H9 (cell line): ENCODE measurements at places on chromosomes 5 and 9. TPM values are rescaled to one million over a fixed set of nuclear protein-coding genes. Genes with fewer than 3 reads are reported as not detected.

The ANKH gene
- 9.6 and 10.2 TPM in 2 replicates for total RNA-seq

The ARL14EPL gene
- total RNA-seq = not detected in 2 replicates

The GDA gene
- 3.6 and 3.8 TPM in 2 replicates for total RNA-seq

The NUDT12 gene
- 10.2 and 11.3 TPM in 2 replicates for total RNA-seq

The CCDC192 gene
- 0.22 TPM in 1 of 2 replicates, not detected in the other for total RNA-seq

The GRK6 gene
- 73.7 and 75.2 TPM in 2 replicates for total RNA-seq

The KIAA0825 gene
- total RNA-seq = 1.8 and 1.9 TPM in 2 replicates

The HCN1 gene
- total RNA-seq = 2.9 and 4.6 TPM in 2 replicates

The HMCN2 gene
- total RNA-seq = 6.7 and 8.6 TPM in 2 replicates

The PDE8B gene
- 0.07 TPM in 1 of 2 replicates, not detected in the other for total RNA-seq

The RNF180 gene
- 2.5 and 2.9 TPM in 2 replicates for total RNA-seq

The ENG gene
- 1.8 and 2.1 TPM in 2 replicates for total RNA-seq

The ADAMTS16 gene
- 4.5 and 4.6 TPM in 2 replicates for total RNA-seq

The HTR4 gene
- total RNA-seq = not detected in 2 replicates

The GRIA1 gene
- 0.31 and 0.52 TPM in 2 replicates for total RNA-seq

The NREP gene
- 159 and 163 TPM in 2 replicates for total RNA-seq

The CACNA1B gene
- total RNA-seq = 6.5 and 7.8 TPM in 2 replicates

The FGF10 gene
- 0.15 TPM in 1 of 2 replicates, not detected in the other for total RNA-seq

The DAB2 gene
- 2.3 and 2.7 TPM in 2 replicates for total RNA-seq

The ELL2 gene
- total RNA-seq = 27.5 and 27.7 TPM in 2 replicates

The ZBTB5 gene
- 9.1 and 9.9 TPM in 2 replicates for total RNA-seq

The CENPP gene
- total RNA-seq = 8.9 and 9.1 TPM in 2 replicates

The C5orf46 gene
- not detected in 2 replicates for total RNA-seq

The BTNL8 gene
- 0.13 and 0.26 TPM in 2 replicates for total RNA-seq

The SGCD gene
- 0.11 TPM in 1 of 2 replicates, not detected in the other for total RNA-seq

The TMEM174 gene
- total RNA-seq = not detected in 2 replicates

The NEUROG1 gene
- not detected in 2 replicates for total RNA-seq

The ST6GALNAC6 gene
- 29.8 and 30.2 TPM in 2 replicates for total RNA-seq

The CCL27 gene
- 0.28 and 1.0 TPM in 2 replicates for total RNA-seq

The PPIC gene
- total RNA-seq = 10.8 and 11.9 TPM in 2 replicates

The CEMIP2 gene
- total RNA-seq = 67.1 and 77.2 TPM in 2 replicates

The DRD1 gene
- total RNA-seq = not detected in 2 replicates

The SPINK13 gene
- not detected in 2 replicates for total RNA-seq

The ALDH1A1 gene
- 0.68 and 1.1 TPM in 2 replicates for total RNA-seq

The SURF1 gene
- 43.3 and 46.8 TPM in 2 replicates for total RNA-seq

The TTC1 gene
- total RNA-seq = 62.6 and 63.3 TPM in 2 replicates

The PALM2AKAP2 gene
- 3.6 and 4.0 TPM in 2 replicates for total RNA-seq

The CREBRF gene
- total RNA-seq = 2.7 and 3.0 TPM in 2 replicates

The EGFLAM gene
- total RNA-seq = 0.33 TPM in 2 replicates

The MZB1 gene
- total RNA-seq = 0.31 and 0.48 TPM in 2 replicates

The GLRA1 gene
- total RNA-seq = not detected in 2 replicates

The PIP5KL1 gene
- 9.0 and 11.6 TPM in 2 replicates for total RNA-seq

The NTRK2 gene
- total RNA-seq = 0.02 TPM in 1 of 2 replicates, not detected in the other

The CARD9 gene
- total RNA-seq = 5.5 and 5.6 TPM in 2 replicates

The NR5A1 gene
- 0.37 and 0.46 TPM in 2 replicates for total RNA-seq

The ADRB2 gene
- 0.26 TPM in 2 replicates for total RNA-seq

The FLT4 gene
- total RNA-seq = 6.1 and 6.3 TPM in 2 replicates

The EXOSC3 gene
- total RNA-seq = 81.0 and 93.8 TPM in 2 replicates

The CREB3 gene
- 26.9 and 27.3 TPM in 2 replicates for total RNA-seq

The WDR36 gene
- 41.3 and 42.0 TPM in 2 replicates for total RNA-seq
